ENCODE measurements at places on chromosomes 1 and 21.

DNA sequence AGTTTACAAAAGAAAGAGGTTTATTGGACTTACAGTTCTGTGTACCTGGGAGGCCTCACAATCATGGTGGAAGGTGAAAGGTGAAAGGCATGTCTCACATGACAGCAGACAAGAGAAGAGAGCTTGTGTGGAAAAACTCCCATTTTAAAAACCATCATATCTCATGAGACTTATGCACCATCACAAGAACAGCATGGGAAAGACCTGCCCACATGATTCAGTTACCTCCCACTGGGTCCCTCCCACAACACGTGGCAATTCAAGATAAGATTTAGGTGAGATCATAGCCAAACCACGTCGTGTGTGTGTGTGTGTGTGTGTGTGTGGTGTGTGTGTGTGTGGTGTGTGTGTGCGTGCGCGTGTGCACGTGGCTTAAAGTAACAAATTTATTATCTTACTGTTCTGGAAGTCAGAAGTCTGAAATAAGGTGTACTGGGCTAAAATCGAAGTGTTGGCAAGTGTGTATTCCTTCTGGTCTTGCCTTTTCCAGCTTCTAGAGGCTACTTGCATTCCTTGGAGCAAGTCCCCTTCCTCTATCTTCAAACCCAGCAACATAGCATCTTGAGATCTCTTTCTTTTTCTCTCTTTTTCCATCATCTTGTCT is 48.1 kb upstream of the MPC2 start:
- no peak for DNase-seq

DNA sequence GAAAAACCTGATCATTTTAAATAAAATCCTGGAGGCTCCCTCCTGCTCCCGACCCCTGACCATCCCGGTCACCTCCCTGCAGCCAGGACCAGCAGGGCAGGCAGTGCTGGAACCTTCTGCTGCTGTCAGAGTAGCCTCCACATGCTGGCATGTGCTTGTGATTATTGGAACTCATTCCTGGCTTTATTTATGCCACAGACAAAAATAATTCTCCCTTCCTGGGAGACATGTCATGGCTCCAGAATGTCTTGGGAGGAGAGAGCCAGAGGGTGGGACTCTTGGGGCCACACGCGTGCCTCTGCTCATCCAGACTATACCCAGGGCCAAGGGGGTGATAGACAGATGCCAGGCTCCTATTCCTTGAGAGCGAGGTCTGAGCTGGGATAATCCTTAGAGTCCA is 183.6 kb upstream of the RAB4A start:
- DNase-seq = no peak

- DNase-seq = peak; percentile 84
These were observed at the start of gene PALMD for GRCh38 chr1:99645699-99646531. Gene PALMD (plus strand): TSS chr1:99646113. CDS start chr1:99646318, 205 bp downstream.

GRCh38 chr1:234769986-234770795 is 160.2 kb upstream of the IRF2BP2 start:
- no peak for DNase-seq

DNA sequence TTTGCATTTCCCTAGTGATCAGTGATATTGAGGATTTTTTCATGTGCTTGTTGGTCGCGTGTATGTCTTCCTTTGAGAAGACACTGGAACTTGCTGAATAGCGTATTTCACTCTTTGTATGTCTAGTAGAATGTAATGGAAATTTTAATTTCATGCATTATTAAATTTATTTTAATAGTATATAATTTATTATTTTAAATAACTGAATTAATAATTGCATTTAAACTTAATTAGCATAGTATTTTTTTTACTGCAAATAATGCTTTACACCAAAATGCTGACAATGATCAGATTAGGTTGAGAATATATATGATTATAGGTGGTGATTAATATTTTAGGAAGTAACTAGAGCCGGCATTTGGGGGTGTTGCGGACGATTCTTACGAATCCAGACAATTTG is 10.5 kb upstream of the MTARC1 start:
- DNase-seq = no peak

- DNase-seq = no peak
These were observed 3.5 kb upstream of the BCAN start for GRCh38 chr1:156638189-156638985.

DNA sequence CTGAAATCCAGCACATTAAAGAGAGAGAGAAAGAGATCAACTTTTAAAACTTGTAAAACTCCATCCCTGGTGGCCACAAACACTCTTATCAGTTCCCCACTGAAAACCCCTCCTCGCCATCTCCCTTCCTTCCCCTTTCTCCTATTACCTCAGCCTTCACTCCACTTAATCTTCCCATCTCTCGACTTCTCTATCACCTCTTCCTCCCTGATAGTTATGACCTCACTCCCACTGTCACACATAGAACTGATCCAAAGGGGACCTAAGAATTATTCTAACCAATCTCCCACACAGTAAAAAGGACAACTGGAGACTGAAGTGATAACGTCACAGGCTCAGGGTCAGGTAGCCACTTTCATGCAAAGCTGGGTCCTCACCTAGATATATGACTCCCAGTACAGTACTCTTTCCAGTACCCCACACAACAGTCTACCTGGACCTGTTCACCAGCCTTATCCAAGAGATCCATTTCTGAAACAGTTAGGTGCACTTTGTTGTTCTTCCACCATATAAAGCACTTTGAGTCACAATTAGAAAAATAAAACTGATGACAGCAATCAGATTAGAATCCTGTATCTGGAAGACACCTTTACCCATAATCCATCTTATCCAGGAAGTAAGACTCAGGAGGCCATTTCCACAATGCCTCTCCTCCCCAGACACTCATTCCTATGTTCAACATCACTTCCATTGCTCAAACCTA is 324.8 kb downstream of the SMYD3 start:
- DNase-seq = no peak

DNA sequence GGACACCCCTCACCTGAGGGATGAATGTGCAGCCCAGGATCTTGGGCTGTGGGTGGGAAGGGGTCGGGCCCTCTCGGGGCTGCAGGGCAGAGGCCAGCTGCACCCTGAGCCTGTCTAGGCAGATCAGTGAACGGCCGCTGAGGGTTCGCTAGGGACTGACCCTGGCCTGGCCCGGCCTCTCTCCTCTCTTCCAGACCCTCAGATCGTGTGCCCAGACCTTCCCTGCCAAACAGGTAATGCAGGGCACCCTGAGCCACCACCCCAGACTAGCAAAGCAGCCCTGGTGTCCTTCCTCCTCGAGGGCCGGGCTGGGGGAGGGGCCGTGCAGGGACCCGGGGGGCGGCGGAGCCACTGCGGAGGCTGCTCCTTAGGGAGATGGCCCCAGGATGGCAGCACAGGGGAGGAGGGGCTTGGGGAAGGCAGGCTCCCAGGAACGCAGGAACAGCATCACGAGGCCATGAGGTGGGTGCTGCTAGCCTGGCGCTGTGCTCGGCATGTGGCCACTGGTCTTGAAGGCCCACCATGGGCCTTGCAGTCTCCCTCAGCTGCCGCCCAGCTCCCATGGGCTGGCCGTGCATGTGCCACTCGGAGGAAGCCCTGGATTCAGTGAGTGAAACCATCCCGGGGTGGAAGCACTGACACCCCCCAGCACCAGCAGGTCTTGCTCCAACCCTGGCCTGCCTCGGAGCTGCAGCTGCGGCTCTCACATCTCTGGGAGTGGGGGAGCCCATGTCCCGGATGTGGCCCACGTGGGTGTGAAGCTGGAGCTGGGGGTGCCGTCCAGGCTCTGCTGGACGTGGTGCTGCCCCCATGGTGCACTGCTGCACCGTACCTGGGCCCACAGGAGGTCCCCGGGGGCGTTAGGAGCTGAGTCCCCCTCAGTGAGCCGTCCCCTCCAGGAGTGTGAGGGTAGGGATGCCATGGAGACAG is 28.7 kb downstream of the COL6A2 start:
- peak; percentile 9 for DNase-seq

DNA sequence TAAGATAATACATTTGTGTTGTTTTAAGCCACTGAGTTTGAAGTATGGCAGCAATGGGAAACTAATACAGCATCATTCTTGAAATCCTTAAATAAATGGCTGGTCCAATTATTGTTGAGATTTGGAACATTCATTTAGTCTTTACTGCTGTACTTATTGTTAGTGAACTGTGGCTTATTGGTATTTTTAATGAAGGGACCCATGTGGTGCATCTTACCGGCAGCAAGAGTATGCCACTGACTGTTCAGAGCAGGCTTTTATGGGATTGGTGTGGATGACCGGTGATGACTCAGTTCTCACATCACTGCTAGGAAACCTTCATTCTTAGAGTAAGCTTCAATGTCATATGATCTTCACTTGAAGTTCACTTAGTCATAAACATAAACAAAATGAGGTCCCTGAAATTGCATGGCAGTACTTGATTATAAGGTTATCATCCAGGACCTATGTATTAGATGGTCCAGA is 31.5 kb downstream of the PRKAA2 start:
- peak; percentile 40 for DNase-seq

- no peak for DNase-seq
These were observed 248.3 kb upstream of the CAMK1G start for GRCh38 chr1:209335178-209335577.

GRCh38 chr1:167774710-167775109 is 52.9 kb downstream of the MPZL1 start:
- DNase-seq = no peak

GRCh38 chr1:65470766-65471165 is 50.3 kb downstream of the LEPR start:
- DNase-seq = no peak

GRCh38 chr1:116827607-116828105 is 73.4 kb downstream of the CD2 start:
- no peak for DNase-seq

GRCh38 chr1:201092738-201093137 is 19.5 kb downstream of the CACNA1S start:
- DNase-seq = no peak

- DNase-seq = no peak
These were observed 76.6 kb downstream of the NDUFS5 start for GRCh38 chr1:39102537-39103327.

- no peak for DNase-seq
These were observed 139.1 kb downstream of the KAZN start for GRCh38 chr1:14737561-14738094.

DNA sequence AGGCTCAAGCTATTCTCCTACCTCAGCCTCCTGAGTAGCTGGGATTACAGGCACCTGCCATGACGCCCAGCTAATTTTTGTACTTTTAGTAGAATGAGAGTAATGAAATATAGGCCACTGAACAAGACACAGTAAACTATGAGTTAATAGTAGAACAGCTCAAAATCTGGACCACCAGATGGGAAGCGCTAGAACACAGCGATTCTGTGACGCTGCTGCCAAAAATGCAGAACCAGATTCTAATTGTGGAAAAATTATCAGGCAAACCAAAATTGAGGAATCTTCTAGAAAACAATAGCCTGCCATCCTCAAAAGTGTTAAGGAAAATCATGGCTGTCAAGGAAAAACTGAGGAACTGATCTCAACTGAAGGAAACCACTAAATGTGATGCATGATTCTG is 111.4 kb upstream of the TIAM1 start:
- no peak for DNase-seq

GRCh38 chr1:92040971-92041370 is 11.2 kb downstream of the EPHX4 start:
- no peak for DNase-seq

DNA sequence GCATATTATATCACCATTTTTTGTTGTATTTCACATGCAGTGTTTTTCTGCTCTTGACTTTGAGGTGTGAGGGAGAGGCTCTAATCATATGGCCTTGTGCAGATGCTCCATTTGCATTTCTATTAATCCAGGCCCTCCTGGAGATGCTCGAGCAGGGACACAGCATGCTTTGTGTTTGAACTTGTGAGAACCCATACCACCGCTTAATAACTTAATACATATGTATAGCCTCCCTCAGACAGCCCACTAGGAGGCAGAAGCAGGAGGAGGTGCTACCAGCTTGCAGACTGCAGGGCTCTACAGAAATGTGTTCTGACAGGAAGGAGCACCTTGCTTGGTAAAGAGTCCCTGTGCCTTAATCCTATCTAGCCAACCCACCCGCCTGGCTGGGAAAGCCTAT is 155.2 kb downstream of the BARHL2 start:
- DNase-seq = no peak

DNA sequence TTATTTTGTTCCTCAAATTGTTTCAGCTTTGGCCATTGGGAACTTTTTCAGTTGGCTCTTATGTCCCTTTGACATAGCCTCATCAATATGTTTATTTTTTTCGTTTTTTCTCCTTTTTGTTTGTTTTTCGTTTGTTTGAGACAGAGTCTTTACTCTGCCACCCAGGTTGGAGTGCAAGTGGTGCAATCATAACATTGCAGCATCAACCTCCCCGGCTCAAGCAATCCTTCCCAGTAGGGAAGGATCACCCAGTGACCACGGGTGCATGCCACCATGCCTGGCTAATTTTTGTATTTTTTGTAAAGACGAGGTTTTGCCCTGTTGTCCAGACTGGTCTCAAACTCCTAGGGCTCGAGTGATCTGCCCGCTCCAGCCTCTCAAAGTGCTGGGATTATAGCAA is 8.1 kb downstream of the POLR3GL start:
- DNase-seq = no peak

DNA sequence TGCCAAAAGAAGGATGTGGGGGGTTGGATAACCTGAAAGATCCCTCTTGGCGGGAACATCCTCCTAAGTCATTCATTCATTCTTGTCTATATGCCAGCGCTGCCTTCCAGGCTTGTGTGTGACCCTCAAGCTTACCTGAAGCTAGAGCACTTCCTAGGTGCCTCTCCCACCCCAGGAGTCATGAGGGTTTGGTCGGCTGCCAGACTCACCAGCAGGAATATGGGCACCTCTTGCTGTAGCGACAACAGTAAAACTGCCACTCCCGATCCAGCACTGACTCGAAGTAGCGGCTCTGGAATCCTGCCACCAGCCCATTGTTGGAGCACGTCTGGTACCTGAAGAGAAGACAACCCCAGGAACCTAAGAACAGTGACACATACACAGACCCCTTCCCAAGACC is 15.0 kb downstream of the DPT start:
- DNase-seq = no peak

GRCh38 chr1:76782809-76783208 is 84.5 kb upstream of the ST6GALNAC5 start:
- no peak for DNase-seq

DNA sequence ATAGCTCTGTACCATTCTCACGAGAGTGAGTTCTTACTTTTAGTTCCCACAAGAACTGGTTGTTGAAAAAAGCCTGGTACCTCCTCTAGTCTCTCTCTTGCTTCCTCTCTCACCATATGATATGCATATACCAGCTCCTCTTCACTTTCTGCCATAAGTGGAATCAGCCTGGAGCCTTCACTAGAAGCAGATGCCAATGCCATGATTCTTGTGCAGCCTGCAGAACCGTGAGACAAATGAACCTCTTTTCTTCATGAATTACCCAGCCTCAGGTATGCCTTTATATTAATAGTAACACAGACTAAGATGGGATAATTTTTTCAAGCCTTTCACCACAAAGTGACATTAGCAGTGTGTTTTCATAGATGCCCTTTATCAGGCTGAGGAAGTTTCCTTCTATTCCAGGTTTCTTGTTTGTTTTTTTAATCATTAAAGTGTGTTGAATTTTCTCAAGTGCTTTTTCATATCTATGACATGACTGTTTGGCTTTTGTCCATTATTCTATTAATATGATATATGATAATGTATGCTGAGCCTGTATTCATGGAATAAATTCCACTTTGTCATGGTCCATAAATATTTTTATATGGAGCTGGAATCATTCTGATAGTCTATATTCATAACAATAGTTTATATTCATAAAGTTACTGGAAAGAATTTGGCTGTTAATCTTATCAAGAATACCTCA is 40.7 kb upstream of the C1orf185 start:
- DNase-seq = no peak
